ENCODE measurements at places on chromosomes 11 and 22.

- no peak for DNase-seq
Measured at GRCh38 chr11:42521994-42522393, 789.8 kb upstream of the API5 start.

GRCh38 chr22:39134366-39135091, 18.0 kb downstream of the CBX7 start:
- DNase-seq, result no peak

- no peak for DNase-seq
Measured at GRCh38 chr22:27105142-27106025, 448.0 kb downstream of the MIAT start.

- DNase-seq, result peak; percentile 58
Measured at GRCh38 chr22:50306753-50307749, at the start of gene PLXNB2. Gene PLXNB2 (minus strand): TSS chr22:50307646. CDS start chr22:50290584, 17,062 bp downstream.

- DNase-seq, result no peak
Measured at GRCh38 chr11:122197066-122197987, 81.3 kb upstream of the BLID start.

GRCh38 chr11:118252688-118253087, 523 bp upstream of the MPZL3 start:
- no peak for DNase-seq

- no peak for DNase-seq
Measured at GRCh38 chr11:125329786-125330185, 165.2 kb downstream of the PKNOX2 start.

DNA sequence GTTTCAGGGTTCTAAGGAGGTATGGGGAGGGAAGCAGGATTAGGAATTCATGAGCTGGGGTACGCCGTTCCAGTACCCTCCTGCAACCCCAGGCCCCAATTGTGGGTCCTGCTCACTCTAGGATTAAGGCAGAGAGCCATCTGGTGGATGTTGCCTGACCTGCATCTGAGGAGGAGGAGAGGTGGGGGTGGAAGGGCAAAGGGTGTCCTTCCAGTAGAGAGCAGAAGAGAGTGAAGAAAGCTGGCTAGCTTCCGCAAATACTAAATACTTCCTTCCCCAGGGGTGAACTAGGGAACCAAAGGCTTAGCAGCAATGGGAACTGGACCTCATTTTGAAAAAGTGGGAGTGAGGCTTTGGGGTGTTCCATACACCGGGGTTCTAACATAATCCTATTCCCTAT, 10.6 kb downstream of the LRRC51 start:
- DNase-seq, result peak; percentile 72

GRCh38 chr11:10866893-10867331, 9.1 kb upstream of the ZBED5 start:
- DNase-seq, result no peak
